CD14-positive monocyte (primary cell): ENCODE measurements at places on chromosomes 2 and 18. TPM values are rescaled to one million over a fixed set of nuclear protein-coding genes. Genes with fewer than 3 reads are reported as not detected.

TRIM54 gene
- not detected in 2 replicates for polyA plus RNA-seq

DNA sequence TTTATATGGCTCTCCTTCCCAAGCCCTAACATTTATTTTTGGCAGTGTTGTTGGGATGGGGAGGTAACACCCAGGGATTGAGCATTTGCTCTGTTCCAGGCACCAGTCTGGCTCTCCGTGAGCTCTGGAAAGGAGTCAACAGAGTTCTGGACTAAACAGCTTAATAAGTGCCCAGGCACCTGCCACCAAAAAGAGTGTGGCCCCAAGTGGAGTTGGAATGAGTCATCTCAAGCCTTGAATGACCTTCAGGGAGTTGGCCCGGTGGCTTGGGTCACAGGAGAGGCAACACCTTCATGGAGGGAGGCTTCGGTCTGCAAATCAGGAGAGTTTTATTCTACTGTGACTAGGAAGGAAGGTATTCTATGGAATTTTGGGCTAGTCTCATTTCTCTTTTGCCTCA is 203.2 kb downstream of the DLGAP1 start:
- DNase-seq: no peak

GRCh38 chr2:119230219-119231185 is 6.9 kb downstream of the STEAP3 start:
- DNase-seq: no peak

DNA sequence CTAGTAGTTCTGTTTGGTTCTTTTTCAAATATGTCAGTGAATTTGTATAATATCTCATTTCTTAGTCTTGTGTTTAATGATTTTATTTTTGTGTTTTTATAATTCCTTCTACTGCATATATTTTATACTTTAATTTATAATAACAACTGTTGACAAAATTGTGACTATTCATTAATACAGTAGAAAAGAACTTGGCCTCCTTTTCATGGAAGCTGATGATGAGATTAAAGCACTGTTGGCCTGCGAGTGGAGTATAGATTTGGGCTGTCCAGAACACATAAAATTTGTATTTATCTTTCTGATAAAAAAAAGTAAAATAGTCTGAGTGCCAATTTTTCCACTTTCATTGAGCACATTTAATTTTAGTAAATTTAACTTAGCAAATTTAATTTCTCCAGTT is 12.1 kb downstream of the CFLAR start:
- no peak for DNase-seq

MFSD2B gene
- 0.46 TPM for polyA plus RNA-seq

DNA sequence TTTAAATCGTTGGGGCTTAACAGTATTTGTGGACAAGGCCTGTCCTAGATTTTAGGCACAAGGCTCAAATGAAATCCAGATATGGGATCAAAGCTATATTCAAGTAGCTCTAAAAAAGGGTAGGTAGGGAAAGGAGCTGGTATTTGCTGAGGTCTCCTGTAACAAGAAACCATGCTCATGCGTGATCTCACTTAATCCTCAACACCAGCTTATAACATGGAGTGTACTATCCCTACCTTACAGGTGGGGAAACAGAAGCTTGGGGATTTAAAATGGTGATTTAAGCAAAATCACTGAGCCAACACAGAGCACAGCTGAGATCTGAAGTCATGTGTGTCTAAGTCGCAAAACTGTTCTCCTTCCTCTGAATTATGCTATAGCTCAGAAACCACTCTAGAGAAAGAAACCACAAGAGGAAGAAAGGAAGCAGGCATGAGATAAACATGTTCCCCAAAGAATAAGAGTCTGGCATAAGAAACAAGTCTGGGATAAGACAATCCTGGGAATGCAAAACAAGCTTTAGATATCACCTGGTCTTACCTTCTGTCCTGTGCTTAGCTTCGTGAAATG is 43.1 kb downstream of the CYRIA start:
- no peak for DNase-seq
